ENCODE measurements at places on chromosomes 6 and 20.

- DNase-seq = no peak
These were observed 150.3 kb downstream of the NKAIN2 start for GRCh38 chr6:123953920-123954319.

DNA sequence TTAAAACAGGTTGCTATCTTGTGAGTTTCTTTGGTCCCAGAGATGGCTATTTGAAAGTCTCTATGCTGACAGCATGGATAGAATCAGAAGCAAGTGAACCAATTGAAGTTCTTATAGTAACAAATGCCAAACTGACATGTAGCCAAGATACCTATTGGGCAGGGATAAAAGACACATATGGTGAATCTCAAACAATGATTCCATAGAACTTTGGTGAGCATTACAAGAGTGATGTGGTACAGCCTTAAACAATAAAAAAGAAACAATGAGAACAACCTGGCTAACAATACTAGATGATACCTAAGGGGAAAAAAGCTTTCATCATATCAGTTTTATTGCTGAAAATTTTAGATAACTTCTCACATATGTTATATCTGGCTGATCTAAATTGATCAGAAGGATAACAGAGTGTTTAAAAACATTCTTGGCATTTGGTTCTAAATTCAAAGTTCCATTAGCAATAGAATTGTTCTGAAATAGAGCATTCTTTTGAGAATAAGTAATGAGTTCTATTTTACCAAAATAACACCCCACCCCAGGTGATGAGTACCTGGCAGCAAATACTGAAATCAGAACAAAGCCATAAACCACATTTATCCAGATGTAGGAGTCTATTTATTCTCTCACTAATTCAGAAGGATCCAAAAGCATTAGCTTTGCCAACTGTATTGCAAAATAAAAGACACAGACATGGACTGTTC lies 5.8 kb upstream of the HMGCLL1 start:
- no peak for DNase-seq

GRCh38 chr6:143160015-143160414 lies 99.3 kb downstream of the AIG1 start:
- no peak for DNase-seq

DNA sequence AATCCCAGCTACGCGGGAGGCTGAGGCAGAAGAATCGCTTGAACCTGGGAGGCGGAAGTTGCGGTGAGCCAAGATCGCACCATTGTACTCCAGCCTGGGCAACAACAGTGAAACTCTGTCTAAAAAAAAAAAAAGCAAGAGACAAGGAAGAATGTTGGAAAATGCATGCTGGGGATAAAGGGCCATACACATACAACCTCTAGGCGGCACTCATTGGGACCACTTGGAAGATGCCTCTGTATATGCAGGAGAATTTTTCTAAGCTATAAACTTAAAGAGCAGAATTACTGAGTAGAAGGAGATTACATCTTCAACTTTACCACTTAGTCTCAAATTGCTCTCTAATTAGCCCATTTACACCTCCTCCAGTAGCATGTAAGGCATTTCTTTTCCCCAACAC lies 42.8 kb downstream of the ZBTB9 start:
- DNase-seq = no peak

- no peak for DNase-seq
These were observed 84.8 kb downstream of the CD24 start for GRCh38 chr6:106889692-106890091.

DNA sequence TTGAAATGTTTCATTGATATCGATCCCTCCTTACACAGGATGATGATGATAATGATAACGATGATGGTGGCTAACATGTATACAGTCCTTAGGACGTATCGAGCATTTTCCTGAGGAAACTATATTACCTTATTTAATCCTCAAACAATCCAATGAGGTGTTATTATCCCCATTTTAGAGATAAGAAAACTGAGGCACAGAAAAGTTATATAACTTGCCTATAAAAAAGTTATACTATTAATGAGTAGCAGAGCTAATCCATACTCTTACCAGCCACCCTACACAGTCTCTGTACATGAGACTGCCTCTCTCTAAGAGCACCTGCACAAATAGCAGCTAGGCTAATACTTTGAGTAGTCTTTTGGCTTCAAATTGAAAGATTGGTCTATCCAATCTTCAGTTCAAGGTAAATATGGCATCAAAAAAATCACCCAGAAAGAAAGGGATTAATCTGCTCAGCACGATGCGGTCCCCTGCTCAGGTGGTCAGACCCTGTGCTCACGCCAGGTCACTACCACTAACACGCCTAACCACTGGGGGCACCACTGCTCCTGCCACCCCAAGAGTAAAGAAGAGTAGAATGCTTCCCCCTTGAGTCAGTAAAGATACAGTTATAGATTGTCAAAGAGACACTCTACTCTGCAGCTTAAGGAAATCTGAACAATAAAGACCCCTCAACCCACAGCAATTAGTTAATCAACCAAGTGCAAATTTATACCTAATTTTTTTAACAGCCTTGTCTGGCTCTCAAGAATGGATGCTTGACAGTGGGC lies 15.0 kb downstream of the GABBR1 start:
- DNase-seq = no peak

DNA sequence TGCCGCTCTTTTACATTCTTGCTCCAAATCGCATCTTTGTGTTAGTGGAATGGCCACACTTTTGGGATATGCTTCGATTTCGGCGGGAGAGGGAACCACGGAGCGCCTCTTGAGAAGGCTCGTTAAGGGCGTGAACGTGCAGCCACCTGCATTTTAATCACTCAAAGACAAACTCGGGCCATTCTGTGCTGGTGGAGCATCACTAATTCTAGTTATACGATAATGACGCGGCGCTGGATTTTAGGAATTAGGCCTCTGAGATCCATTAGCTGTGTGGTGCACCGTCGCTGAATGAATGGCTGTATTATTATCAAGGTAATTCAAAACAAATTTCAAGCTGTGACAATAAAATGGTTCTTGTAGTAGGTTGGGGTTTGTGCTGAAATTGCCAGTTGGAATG lies 305.6 kb downstream of the CDH4 start:
- no peak for DNase-seq

- no peak for DNase-seq
These were observed 74.4 kb upstream of the GATA5 start for GRCh38 chr20:62550087-62550632.

DNA sequence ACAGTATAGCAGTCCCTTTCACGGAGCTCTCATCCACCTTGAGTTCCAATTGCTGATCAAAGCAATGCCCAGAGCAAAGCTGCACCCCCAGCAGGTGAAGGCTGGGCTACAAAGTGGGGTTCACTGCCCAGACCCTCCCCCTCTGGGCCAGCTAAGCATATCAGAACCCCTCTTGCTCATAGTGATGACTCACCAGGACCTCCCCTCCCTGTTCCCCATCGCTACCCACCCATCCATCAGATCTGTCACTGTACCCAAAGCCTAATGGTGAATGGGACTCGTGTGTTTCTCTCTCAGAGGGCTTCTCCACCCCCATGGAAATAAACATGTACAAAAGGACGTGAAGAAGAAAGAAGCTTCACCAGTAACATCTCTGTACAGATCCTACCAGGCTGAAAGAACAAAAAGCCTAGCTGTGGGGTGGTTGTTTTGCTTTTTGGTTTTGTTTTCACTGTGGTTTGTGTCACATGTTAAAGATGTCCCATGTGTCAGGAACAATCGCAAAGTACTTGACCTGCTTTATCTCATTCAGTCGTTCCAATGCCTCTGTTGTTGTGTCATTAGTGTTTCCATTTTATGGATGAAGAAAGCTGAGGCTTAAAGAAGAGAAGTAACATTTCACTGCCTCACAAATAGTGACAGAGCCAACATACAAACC lies 518.5 kb downstream of the CD83 start:
- no peak for DNase-seq

DNA sequence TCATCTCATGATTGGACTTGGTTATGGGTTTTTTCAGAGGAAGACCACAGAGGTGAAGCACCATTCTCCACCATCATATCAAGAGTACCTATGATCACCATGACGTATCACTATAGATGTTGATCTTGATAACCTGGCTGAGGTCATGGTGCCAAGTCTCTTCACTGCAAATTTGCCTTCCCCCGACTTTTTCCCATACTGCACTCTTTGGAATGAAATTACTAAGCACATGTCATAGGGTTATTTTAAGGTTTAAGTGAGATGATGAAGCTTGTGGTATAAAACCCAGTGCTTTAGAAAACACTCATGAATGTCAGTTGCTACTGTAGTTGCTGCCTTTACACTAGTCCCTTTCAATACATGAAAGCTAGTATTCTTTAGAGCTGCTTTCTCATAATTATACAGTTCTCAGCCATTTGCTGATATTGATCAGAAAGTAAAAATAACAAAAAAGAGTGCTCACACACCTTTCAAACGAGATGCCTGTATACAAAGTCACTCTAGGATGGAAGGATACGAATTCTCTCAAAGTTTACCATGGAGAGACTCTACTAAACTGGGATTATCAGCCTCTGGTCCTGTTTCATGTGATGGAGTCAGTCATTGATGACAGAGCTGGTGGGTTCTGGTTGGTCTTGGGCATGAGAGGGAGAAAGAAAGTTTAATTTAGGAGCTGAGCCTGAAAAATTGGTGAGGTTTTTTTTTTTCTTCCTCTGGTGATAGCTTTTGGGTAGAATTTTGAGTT lies 228.1 kb downstream of the PRL start:
- no peak for DNase-seq

GRCh38 chr6:151412909-151413308 lies 21.6 kb upstream of the ZBTB2 start:
- no peak for DNase-seq

DNA sequence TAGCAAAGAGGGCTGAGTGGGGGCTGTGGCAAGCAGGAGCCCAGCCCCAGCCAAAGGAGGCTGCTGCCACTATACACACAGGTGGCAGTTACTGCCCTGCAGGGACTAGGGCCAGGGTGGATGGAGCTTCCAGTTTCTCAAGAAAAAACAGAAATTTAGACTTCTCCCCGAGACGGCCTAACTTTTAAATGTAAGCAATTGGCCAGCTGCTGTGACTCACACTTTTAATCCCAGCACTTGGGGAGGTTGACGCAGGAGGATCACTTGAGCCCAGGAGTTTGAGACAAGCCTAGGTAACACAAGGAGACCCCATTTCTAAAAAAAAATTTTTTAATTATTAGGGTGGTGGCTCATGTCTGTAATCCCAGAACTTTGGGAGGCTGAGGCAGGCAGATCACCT lies 98.2 kb upstream of the NFATC2 start:
- DNase-seq = no peak

DNA sequence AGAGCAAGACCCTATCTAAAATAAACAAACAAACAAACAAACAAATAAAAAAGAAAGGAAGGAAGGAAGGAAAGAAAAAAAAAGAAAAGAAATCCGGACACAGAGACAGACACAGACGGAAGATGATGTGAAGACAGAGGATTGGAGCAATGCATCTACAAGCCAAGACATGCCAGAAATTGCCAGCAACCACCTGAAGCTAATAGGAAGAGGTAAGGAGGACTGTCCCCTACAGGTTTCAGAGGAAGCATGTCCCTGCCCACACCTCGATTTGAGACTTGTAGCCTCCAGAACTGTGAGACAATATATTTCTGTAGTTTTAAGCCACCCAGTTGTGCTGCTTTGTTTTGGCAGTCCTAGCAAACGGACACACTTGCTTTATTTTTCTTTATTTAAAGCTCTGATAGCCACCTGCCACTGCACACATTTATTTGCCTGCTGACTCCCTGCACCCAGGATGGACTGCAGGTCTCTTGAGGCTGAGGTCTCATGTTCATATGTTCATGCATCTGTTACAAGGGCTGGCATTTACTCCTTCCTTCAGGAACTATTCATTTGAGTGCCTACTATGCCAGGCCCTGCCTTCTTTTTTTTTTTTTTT lies 20.7 kb upstream of the ZMYND8 start:
- DNase-seq = no peak

DNA sequence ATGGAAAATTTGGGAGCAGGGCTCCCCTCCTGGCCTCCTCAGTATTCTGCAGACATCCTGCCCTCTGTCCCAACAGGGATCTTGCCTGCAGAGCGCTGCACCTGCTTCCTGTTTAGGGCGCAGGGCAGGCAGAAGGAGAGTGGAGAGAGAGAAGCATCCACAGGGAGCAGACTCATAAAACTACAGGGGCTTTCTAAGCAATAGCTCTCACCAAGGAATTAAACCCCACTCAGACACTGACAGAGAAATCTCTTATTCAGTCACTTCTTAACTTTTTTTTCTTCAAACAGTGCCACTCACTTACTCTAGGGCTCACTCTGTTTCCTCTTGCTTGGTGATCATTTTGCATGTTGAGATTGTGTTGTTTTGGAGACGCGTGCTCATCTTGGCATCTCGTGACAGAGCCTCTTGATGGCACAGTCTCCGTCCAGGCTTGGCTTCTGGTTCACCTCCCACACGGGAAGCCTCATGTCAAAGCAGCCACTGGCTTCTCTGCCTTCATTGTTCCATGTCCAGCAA lies 153.1 kb upstream of the INSM1 start:
- no peak for DNase-seq

- no peak for DNase-seq
These were observed 259.3 kb downstream of the KIF16B start for GRCh38 chr20:16313917-16314316.

DNA sequence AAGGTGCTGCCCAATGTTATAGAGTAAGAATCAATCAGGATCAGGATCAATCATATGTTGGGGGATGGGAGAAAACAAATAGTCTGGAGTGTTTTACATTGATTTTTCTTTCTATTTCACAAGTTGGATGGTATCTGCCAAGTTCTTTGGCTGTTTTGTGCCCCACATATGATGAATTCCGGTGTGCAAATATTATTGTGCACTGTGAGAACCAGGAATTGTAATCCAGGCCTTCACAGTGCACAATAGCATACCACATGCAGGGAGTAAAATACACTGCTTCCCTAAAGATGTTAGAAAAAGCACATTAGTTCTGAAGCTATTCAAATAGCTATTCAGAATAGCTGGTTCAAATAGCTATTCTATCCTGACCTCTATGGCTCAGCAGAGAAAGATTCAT lies 133.7 kb downstream of the LCA5 start:
- no peak for DNase-seq

DNA sequence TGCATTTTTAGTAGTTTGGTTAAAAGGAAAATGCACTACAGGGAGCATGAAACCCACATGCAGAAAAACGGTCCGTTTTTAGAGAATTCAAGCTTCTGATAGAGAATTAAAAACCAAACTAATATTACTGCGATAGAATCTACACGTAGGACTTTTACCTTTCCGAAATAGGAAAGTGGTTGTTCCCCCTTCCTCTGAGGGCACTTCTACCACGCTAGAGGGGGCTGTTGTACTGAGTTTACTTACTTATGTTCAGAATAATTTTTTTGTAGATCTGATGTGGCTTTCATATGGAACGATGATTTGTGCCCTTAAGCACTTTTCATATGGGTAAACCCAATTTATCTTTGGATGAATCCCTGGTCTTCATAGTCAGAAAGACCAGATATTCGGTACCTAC lies 264.3 kb upstream of the PLN start:
- DNase-seq = peak; percentile 3

DNA sequence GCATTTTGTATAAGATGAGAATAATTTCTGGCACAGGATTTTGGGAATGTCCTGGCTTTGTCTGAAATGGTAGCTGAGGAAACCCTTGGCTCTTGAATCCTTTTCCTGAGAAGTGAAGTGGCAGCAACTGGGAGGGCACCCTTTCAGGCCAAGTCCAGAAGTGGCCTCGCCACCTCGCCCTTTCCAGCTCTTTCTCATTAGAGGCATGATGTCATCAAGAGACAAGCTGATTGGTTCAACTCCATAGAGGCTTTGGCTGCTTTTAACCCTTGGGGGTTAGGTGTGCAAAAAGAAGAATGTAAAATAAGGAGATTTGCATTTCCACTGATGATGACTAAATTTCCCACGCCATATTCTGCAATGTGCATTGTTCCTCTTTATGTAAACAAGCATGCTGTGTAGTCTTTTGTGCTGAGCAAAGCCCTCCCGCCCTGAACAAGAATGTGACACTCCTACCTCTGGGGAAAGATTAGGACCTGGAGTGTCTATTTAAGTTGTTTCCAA lies 116.5 kb downstream of the TCP11 start:
- no peak for DNase-seq

Data from T-helper 9 cell (primary cell).